ENCODE measurements at places on chromosomes 3 and 15.

- no peak for DNase-seq
Observed at GRCh38 chr3:63807961-63808565, 11.0 kb upstream of the C3orf49 start.

DNA sequence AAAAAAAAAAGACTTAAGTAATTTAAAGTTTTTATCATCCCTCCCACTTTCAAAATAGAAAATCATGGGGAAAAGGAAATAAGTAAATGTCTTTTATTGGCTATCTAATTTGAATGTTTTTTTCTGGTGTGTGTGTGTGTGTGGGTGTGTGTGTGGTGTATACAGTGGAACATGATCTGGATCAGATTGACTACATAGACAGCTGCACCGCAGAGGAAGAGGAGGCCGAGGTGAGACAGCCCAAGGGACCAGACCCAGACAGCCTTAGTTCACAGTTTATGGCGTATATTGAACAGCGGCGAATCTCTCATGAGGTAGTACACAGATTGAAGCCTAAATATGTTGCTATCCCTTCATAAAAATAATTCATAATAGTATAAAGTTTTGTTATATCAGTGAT, 44.5 kb downstream of the LRCH3 start:
- no peak for DNase-seq

GRCh38 chr15:41554915-41555314, 4.1 kb upstream of the TYRO3 start:
- no peak for DNase-seq

- no peak for DNase-seq
Observed at GRCh38 chr15:89374086-89374981, 39.7 kb upstream of the POLG start.

DNA sequence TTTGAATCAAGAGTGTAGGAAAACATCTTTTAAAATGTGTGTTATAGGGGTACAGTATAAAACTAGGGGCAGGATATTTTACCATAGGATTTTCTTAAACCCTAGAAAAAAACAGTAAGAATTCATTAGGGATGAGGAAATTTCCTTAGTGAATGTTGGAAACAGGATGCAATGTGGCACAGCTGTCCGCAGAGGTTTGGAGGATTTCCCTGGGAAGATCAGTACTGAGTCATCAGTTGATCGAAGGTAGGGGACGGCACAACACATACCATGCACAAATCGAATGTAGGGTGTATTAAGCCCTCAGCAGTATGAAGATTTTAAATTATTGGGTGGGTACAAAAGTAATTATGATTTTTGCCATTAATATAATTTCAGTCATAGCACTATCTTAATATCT, 49.9 kb downstream of the FNDC3B start:
- DNase-seq = no peak

DNA sequence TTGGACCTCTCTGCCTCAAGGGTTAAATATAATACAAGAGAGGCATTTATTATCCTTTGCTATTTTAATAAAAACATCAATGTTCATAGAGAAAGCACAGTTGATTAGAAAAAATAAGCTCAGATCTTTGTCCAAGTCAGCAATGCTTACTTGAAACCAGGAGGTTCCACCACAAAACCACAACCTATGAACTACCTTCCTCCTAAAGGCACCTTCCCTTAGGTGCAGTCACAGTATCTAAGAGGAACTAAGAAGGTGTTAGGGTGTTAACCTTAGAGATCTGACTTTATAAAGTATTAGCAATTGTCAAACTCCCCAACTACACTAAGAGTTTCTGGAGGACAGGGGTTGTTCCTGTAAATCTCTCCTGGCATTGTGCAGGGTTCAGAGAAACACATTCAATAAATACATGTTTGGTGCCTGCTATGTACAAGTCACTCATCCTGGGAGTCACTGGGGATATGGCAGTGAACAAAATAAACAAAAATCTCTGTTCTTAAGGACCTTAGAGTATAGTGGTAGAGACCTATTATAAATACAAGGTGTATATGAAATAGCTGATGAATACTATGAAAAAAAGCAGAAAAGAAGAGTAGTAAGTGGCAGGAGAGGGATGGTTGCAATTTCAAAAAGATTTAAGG, 208.6 kb downstream of the NFKBIZ start:
- no peak for DNase-seq

GRCh38 chr3:66200147-66200546, 20.7 kb upstream of the SLC25A26 start:
- DNase-seq = no peak

GRCh38 chr3:123110282-123110975, 43.6 kb downstream of the PDIA5 start:
- DNase-seq = no peak

DNA sequence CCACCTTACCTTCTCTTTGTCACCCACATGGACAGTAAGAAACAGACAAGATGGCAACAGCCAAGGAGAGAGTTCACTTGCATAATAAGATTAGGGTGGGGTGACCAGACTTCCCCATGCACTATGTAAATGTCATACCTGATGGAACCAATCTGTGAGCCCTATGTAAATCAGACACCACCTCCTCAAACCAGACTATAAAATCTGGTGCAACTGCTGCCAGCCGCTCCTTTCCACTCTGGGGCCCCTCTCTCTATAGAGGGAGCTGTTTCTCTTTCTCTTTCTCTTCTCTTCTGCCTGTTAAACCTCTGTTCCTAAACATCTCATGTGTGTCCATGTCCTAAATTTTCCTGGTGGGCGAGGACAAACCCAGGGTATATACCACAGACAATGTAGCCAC, 405.5 kb upstream of the CNTN4 start:
- no peak for DNase-seq

GRCh38 chr3:128950223-128950938, 43.5 kb downstream of the CFAP92 start:
- DNase-seq = no peak

DNA sequence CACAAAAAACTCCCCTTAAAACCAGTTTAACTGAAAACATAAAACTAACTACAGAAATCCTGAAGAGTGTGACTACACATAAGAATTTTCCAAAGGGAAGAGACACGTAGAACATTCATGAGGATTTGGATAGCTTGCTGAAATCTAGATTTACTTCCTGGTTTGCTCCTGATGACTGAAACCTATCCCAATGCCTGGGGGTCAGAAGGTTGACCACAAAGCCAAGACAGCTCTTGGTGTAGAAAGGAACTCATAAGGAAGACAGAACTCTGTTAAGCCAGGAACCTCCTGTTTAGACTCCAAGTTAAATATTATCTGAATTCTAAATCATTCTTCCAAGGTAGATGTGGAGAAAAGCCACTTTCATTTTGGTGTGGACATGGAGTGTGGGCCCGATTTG, 92.8 kb downstream of the TFG start:
- no peak for DNase-seq

- no peak for DNase-seq
Observed at GRCh38 chr15:83866692-83867091, 212.8 kb downstream of the ADAMTSL3 start.

DNA sequence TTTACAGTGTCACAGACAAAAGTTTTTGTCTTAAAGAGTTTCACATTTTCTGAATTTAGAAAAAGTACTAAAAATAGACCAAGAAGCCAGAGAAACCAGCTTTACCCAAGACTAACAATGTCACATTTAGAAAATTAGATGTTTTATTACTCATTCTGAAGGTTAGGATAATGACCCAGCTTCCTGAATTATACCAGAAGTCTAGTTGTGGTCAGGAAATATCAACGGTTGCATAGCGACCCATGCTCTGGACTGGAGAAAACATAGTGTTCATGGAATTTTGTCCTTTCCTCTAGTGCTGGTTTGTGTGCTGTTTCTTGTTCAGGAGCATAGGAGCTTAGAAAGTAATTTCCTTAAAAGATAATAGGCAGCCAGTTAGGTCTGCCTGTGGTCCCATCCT, 59.0 kb downstream of the DPPA2 start:
- DNase-seq = peak; percentile 18

DNA sequence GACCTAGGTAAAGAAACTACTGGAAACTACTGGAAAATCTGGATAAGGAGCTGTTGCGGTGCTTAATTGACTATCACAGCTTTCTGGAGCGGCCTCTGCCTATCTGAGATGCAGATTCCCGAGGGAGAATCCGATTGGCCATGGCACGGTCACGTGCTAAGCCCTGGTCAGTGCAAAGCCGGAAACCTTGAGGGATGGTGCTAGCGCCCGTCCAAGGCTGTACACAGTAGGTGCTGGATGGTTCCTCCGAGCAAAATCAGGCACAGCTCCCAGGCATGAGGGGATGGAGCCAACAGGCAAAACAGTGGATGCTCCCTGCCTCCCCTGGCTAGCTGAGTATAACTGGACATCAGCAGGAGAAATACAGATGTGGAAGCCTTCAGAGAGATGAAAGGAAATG, 238.7 kb upstream of the HES1 start:
- DNase-seq = no peak

DNA sequence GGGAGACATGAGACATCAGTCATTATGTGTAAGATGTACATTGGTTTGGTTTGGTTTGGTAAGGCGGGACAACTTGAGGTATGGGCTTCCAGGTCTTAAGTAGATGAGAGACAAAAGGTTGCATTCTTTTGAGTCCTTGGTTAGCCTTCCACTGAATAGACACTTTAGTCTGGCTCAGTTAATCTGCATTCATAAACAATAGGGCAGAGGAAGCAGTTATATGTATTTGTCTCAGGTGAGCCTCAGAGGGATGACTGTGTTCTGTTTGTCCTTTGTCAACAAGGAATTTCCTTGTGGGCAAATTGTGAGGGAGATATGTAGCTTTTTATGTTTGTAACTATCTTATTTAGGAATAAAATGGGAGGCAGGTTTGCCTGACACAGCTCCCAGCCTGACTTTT, 50.4 kb downstream of the TCF12 start:
- no peak for DNase-seq

DNA sequence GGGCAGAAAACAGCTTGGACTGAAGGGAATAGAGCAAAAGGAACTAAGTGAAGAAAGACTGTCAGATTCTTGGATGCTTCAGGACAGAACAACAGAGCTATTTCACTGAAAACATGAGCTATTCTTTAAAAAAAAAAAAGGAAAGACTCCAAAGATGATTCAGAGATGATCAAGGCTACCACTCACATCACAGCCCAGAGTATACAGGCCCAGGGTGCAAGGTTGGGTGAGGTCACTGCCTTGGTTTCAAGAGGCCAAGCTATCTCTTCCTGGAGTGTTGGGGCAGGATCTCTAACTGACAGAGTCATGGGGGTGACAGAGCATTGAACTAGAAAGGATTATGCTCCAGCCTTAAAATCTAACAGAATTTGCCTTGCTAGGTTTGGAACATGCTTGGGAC, 118.1 kb downstream of the AGBL1 start:
- no peak for DNase-seq

DNA sequence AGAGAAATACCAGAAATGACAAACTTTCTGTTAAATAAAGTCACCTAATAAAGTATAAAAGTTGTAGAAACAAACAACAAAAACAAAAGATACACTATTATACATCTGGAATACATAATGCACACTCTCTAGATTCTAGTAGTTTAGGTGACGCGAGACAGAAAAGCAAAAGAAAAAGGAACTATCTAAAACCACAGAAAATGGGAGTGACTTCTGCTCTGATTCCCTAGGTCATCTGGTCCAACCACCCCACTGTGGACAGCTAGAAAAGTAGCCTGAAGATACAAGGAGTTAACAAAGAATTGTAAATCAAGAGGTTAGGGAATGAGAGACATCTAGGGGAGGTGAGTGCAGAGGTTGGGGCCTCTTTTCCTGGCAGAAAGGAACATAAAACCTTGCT, 39.1 kb downstream of the DHX36 start:
- DNase-seq = no peak

DNA sequence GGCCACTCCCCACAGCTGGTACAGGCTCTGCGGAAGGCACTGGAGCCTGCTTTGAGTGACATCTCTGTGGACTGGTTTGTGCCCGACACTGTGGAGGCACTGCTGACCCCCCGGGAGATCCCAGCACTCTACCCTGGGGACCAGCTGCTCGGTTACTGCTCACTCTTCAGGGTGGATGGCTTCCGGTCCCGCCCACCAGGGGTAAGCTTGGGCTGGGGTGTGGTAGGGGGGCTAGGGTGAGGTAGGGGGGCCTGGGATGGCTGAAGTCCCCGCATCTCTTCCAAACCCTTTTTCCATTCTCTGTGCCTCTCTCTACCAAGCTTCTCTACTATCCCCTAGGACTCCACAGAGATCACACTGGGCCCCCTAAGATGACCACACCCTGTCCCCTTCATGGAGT, 7.8 kb downstream of the VWA5B2 start:
- no peak for DNase-seq

GRCh38 chr15:39583596-39584265, 2.9 kb downstream of the THBS1 start:
- DNase-seq = no peak

- no peak for DNase-seq
Observed at GRCh38 chr3:50233176-50233575, 2.8 kb upstream of the GNAI2 start.

GRCh38 chr3:158355623-158356588, 215.1 kb upstream of the MLF1 start:
- DNase-seq = no peak

GRCh38 chr3:22792533-22792932, 410.6 kb upstream of the UBE2E2 start:
- no peak for DNase-seq

DNA sequence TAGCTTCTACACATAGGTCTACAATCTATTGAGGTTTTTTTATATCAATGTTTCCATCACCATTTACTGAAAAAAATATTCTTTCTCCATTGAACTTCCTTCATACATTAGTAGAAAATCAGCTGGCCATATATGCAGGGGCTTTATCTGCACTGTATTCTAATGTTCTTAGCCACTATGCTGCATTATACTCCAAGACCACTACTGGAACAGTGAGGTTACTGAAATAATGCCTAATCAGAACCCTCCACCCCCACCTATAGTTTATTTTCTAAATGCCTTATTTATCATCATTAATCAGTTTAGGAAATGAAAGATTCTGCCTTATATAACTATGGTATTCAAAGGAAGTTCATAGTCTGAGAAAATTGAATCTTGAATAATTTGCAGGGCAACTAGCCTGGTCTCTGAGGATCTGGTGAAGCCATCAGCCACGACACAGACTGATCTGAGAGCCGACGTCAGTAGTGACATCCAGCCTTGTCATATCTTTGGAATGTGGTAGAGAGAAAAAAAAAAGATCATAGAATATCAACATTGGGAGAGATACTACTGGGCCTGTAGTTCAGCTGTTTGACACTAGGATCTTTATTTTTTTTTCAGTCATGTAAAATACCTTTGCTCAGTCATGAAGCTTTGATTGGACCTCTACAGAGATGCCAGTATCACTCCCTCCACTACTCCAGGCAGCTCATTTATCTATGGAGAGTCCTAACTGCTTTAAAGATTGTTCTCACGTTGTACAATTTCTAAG, 66.6 kb downstream of the P3H2 start:
- DNase-seq = no peak

- DNase-seq = no peak
Observed at GRCh38 chr15:25246641-25247406, 192.0 kb downstream of the UBE3A start.
